GM23248 (cell line): ENCODE measurements at places on chromosomes 3 and 15. TPM values are rescaled to one million over a fixed set of nuclear protein-coding genes. Genes with fewer than 3 reads are reported as not detected.

- DNase-seq = peak; percentile 4
- H3K27ac ChIP-seq = no peak overlapping the region
- no peaks in the 10 kb centered on the region for H3K36me3 ChIP-seq
- peaks cover 17% of the 10 kb centered on the region for H3K4me1 ChIP-seq
- no peak overlapping the region for H3K4me3 ChIP-seq
Observed at GRCh38 chr3:187310954-187311470, 19.5 kb upstream of the MASP1 start.

GRCh38 chr3:188152660-188153436 is 1.1 kb upstream of the LPP start:
- H3K27ac ChIP-seq = peak overlapping the region; percentile 97
- no peaks in the 10 kb centered on the region for H3K27me3 ChIP-seq
- H3K4me1 ChIP-seq = peaks cover 20% of the 10 kb centered on the region

- H3K27me3 ChIP-seq = no peaks in the 10 kb centered on the region
- no peaks in the 10 kb centered on the region for H3K36me3 ChIP-seq
- no peak overlapping the region for H3K27ac ChIP-seq
- no peak for DNase-seq
- no peak overlapping the region for H3K4me3 ChIP-seq
Observed at GRCh38 chr3:9292516-9292915, 43.1 kb upstream of the SRGAP3 start.

Gene LTF
- total RNA-seq = not detected in 2 replicates

Gene FSIP1
- 1.6 and 2.4 TPM in 2 replicates for total RNA-seq
